NAMALWA (cell line): ENCODE measurements at places on chromosomes 6 and 20.
A peak's percentile ranks its signal among the peaks of the same experiment; 100 is the strongest.

- no peak for DNase-seq
These were observed 8.2 kb upstream of the NTSR1 start for GRCh38 chr20:62700261-62700930.

DNA sequence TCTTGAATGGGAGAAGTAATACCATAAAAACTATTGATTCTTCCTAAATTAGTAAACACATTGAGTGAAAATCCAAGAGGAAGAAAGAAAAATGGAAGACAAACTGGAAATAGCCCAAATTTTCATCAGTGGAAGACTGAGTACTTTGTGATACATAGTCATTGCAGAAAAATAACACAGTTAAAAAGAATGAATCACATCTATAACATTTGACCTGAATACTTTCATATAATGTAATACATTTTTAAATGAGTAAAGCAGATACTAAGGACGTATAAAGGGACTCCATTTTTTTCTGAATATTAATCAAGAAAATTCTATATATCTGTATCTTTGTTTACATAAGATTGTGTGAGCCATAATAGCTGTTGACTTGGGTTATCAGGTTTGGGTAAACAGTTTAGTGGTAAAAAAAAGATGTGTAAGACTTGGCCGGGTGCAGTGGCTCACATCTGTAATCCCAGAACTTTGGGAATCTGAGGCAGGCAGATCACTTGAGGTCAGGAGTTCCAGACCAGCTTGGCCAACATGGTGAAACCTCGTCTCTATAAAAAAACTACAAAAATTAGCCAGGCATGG, 4.3 kb upstream of the SLC17A2 start:
- DNase-seq = no peak

- no peak for DNase-seq
These were observed 559.6 kb upstream of the NRSN1 start for GRCh38 chr6:23566418-23566817.

- DNase-seq = no peak
These were observed 237.2 kb upstream of the PRND start for GRCh38 chr20:4484379-4484997.

- no peak for DNase-seq
These were observed 978 bp downstream of the HLA-A start for GRCh38 chr6:29943053-29943966.

DNA sequence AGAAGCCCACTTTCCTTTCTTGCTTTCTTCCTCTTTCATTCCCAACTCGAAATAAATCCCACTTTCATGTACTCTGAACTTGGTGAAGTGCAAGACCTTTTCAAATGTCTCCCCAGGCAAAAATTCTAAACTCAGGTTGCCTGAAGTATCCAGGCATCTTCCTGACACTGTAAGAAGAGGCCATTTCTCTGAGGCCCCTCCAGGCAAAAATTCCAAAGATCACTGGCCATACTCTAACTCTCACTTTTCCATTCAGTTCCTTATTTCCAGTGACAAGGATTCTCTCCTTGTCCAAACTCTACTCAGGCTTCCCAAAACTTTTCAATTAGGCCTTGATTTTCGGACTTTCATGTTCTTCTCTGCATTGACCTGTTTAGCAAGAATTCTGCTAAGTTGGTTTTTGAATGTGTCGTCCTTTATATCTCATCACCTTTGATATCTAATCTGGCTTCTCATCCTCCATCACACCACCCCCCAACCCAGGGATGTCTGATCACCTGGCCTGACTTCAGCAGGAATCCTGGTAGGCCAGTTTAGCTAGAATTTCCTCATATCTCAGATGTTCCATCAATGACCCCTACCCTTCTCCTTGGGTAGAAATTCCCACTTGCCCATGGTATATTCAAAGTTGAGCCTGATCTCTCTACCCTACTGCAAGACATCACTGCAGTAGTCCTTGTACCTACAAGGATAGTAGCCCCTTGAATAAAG, 124.9 kb downstream of the RCAN2 start:
- no peak for DNase-seq

- no peak for DNase-seq
These were observed 139.7 kb downstream of the PLCB1 start for GRCh38 chr20:8271727-8272126.

- no peak for DNase-seq
These were observed 32.2 kb downstream of the KIF25 start for GRCh38 chr6:168029459-168030217.

DNA sequence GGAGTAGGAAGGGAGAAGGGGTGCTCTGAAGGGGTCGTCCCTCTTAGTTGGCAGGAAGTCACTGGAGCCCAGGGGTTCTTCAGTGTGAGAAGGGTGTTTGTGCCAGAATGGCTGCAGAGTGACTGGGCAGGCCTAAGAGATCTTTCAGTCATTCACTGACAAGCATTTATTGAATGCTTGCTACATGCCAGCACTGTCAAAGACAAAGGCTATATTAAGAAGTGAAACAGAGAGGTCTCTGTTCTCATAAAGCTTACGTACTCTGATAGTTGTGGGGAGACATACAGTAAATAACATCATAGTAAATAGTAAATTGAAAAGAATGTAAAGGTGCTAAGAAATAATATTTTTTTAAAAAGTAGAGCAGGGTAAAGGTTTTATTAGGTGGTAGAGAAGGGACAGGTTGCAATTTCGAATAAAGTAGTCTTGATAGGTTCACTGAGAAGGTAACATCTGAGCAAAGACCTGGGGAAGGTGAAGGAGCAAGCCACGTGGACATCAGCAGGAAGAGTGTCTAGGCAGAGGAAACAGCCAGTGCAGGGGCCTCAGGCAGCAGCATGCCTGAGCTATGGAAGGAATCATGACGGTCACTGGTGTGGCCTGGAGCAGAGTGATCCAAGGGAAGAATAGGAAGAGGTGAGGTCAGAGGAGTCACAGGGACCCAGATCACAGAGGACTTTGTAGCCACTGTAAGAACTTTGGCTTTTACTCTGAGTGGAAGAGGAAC, 36.3 kb upstream of the RNF8 start:
- DNase-seq = no peak

GRCh38 chr6:113102761-113103160, 754.4 kb upstream of the MARCKS start:
- no peak for DNase-seq

- no peak for DNase-seq
These were observed 76.8 kb upstream of the DUSP22 start for GRCh38 chr6:215335-216034.

DNA sequence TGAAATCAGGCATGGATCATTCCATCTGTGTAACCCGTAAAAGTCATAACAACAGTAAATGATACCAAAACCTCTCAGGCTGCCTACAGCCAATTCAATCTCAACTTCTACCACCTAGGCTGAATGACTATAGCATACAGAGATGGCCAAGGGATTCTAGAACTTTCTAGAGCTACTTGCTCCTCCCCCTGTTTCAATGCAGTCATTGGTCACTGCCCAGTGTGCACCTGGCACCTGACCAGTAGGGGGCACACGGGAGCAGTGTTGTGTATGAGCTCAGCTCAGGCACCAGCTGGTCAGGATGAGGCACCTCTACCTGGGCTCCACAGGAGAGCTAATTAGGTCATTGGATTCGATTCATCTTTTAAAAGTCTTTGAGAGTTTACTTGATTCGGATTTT, 86.2 kb downstream of the PLEKHG1 start:
- peak; percentile 62 for DNase-seq

GRCh38 chr6:125571207-125571755, 178.2 kb upstream of the HEY2 start:
- DNase-seq = no peak

DNA sequence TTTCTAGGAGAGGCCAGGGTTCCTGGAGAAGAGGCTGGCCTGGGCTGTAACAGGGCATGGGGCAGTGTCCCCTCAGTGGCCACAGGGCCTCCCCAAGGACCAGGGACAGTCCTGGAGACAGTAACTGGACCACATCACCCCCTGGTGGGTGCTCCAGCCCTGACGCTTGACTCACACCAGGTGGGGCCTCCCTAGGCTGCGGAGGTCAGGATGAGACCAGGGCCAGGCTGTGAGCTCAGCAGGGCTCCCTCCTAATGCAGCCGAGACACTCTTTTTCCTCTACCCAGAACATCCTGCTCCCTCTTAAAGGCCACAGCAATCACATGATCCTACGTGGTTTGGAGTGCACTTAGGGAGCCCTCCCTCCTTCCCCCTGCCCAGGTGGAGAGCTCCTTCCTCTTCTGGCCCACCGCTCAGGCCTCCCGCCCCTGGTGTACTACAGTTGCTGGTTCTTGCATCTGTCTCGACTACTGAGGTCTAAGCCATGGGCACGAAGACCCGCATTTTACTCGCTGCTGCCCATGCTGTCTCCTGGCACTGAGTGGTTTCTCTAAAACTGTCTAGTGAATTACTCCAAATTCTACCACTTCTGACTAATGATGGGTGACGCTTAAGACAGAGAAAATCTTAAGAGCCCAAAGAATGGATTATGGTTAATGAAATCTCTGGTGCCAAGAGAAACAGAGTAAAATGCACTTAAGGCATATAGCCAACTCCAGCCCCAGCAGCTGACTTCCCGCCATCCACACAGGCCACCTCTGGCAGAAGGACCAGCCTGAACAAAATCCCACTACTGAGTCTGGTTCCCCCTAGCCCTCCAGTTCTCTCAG, 166.1 kb upstream of the CST7 start:
- no peak for DNase-seq

DNA sequence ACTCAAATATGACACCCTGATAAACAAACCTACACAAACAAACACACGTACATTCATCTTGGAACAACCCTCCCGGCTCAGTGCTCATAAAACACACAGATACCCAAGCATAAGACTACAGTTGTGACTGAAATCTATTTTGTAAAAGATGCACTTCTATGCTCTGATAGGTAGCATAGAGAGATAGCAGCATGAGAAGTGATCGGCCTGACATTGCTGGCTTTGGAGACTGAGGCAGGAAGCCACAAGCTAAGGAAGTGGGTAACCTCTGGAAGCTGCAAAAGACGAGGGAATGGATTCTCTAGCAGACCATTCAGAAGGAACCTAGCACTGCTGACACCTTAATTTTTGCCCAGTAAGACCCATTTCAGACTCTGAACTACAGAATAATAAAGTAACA, 1.6 kb upstream of the RNF39 start:
- DNase-seq = no peak

DNA sequence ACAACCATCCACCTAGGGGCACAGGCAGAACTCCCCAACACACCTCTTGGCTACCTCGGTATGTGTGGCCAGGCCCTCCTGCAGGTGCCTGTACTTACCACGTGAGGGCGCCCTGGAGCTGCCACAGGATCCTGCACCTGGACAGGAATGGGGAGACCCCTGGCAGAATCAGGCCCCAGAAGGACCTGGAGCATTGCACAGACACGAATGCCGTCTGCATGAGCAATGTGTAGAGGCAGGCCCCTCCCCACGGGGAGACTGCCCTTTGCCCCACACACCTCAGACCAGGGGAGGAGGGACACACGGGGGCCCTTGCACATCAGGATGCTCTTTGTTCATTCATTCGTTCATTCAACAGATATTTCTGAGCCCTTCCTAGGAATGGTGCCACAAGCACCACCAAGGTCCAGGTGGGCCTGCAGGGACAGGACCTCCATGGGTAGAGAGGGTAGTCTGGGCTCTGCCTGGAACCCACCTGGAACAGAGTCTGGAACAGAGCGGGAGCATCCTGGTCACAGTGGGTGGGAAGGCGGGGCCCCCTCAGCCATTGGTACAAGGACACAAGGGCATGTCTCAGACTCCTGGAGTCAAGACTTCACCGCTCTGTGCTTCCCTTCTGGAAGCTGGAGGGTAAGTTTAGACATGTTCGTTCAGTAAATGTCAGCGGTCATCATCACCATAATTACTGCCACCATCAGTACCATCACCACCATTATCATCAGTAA, 32.3 kb downstream of the YTHDF1 start:
- peak; percentile 72 for DNase-seq

DNA sequence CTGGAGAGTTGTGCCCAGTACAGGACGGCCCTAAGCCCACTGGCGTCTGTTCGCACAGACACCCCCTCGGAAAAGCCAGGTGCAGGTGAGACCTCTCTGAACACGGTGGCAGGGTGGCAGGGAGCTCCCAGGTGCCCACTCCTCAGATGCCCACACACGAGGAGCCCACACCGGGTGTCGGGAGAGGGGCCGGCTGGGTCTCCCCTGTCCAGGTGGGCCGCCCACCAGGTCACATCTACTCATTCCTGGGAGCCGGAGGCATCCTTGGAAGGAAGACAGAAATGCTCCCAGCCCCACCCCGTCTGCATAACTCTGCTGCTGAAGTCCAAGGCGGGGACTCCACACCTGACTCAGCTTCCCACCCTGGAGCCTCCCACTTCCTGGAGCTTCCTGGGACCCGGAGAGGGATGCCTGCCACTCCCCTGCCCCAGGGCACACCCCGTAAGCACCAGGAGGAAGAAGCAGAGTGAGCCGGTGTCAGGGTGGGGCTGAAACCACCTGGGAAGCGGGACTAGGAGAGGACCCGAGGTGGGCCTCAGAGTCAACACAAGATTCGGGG, 2.5 kb downstream of the SRMS start:
- DNase-seq = no peak

GRCh38 chr20:51382986-51383821, 159.3 kb downstream of the NFATC2 start:
- no peak for DNase-seq

DNA sequence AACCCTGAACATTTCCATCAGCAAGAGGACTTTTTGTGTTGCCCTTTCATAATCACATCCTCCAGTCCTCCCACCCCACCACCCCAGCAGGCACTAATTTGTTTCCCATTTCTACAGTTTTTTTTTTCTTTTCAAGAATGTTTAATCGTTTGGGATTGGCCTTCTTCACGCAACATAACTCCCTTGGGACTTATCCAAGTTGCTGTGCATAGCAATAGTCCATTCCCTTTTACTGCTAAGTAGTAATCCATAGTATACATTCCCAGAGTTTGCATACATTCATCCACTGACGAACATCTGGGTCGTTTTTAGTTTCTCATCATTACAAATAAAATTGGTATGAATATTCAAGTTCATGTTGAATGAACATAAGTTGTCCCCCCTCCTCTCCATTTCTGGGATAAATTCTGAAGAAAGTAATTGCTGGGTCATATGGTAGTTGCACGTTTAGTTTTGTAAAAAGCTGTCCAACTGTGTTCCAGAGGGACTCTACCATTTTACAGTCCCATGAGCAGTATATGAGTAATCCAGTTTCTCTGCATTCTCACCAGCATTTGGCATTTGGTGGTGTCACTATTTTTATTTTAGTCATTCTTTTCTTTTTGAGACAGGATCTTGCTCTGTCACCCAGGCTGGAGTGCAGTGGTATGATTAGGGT, 90.8 kb downstream of the DOK5 start:
- DNase-seq = no peak

DNA sequence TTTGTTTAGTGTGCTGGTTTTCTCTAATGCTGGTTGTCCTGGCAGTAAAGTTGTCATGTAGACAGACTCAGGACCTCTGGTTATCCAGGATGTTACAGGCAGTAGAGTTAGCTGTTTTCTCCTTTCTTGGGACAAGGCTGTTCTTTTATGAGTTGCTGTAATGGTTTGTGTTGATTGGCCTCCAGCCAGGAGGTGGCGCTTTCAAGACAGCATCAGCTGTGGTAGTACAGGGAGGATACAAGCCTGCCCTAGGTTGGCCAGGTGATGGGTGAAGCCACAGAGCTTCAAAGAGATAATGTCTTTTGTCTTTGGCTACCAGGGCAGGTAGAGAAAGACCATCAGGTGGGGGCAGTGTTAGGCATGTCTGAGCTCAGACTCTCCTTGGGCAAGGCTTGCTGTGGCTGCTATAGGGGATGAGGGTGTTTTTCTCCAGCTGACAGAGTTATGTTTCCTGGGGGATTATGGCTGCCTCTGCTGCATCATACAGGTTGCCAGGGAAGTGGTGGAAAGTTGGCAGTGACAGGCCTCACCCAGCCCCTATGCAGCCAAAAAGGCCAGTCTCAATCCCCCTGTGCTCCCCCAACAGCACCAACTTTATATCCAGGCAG, 127.2 kb upstream of the TAB2 start:
- peak; percentile 52 for DNase-seq
